NCI-H2081 treated with DMSO at 0.1 percent for 48 hours (cell line): ENCODE measurements at places on chromosomes 1 and 21.

GRCh38 chr1:23357138-23357908 is 12.3 kb downstream of the ZNF436 start:
- no peak for DNase-seq

- no peak for DNase-seq
These were observed 4.0 kb downstream of the USP24 start for GRCh38 chr1:55210990-55211801.

DNA sequence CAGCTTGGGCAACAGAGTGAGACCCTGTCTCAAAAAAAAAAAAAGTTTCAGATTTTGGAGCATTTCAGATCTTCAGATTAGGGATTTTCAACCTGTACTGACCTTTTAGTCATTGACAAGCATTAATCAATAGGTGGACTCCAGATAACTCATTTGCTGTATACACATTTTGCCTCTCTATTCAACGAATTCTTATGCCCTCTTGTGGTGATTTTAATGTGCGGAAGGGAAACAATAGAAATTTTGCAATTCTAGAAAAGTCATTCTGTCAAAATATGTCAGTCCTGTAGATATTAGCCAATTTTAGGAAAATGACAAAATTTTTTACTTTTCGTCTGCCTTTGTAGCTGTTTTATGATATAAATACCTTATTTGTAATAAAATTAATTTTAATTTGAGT is 11.6 kb upstream of the OR2G2 start:
- DNase-seq = no peak

DNA sequence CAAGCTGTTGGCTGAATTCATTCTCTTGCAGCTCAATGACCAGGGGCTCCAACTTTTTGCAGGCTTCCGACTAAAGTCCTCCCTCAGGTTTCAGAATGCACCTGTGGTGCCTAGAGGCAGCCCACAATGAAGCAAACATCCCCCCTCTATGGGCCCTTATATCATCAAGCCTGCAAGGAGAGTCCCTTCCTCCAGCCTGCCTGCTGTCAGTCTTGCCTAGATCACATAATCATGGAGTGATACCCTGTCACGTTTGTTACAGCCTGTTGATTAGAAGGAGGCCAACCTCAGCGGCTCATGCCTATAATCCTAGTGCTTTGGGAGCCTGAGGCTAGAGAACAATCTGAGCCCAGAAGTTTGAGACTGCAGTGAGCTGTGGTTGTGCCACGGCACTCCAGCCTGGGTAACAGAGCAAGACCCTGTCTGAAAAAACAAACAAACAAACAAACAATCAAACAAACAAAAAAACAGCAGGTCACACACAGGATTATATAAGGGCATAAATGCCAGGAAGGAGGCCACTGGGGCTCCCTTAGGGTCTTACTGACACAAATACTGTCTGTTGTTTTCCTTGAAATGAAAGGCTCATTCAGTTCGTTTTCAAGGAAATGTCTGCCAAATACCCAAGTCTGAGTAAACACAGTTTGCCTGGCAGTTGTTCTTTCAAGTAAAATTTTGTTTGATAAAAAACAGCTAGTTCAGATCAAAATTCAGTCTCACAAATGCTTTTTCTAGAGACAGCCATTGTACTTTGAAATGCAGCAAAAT is 4.7 kb upstream of the SPRR3 start:
- no peak for DNase-seq

DNA sequence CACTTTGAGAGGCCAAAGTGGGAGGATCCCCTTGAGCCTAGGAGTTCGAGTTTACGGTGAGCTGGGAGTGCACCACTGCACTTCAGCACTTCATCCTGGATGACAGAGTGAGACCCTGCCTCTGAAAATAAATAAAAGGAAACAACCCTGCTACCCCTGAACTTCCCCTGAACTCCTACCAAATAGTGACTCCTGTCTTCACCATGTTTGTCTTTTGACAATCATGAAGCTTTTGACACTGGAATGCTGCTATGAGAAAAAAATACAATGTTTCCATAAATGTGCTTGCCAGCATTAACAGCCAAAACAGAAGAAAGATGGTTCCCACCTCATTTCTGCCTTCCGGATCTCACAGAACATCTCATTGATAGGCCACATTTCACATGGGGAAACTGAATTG is 10.4 kb downstream of the ZBTB8A start:
- DNase-seq = no peak

- DNase-seq = no peak
These were observed 25.9 kb upstream of the NID1 start for GRCh38 chr1:236090741-236091147.

- no peak for DNase-seq
These were observed 85.4 kb downstream of the IER5 start for GRCh38 chr1:181173761-181174447.

DNA sequence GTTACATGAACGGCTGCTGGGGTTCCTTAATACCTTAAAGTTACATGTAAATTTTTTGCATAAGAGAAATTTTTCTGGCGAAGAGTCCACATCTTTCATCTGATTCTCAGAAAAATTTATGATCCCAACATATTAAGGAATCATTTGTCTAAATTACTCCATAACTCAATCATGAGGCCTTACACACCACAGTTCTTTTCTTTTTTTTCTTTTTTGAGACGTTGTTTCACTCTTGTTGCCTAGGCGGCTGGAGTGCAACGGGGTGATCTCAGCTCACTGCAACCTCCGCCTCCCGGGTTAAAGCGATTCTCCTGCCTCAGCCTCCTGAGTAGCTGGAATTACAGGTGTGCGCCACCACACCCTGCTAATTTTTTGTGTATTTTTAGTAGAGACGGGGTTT is 2.1 kb upstream of the S100A11 start:
- DNase-seq = no peak

GRCh38 chr1:116033322-116033721 is 57.0 kb downstream of the SLC22A15 start:
- no peak for DNase-seq

DNA sequence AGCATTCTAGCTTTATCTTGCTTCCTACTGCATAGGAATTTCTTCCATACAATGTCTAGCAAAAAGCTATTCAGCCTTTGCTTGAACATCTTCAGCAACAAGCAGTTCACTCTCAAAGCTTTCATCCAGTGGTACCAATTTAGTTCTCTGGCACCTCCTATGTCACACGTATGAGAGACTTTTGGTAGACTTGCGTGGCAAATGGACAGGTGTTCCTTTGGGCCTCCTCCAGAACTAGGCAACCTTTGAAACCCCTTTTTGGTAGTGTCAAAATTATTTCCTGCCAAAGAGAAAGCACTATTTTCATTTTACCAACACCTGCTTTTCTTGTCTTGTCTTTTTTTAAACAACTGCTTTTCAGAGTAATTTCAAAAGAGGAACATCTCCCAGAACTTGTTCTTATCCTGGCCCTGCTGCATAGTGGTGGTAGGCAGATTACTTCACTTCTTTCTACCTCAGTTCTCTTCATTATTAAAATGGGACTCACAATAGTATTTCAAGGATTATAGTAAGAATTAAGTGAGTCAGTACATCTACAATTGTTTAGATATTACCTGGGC is 122.4 kb downstream of the MAST2 start:
- no peak for DNase-seq

DNA sequence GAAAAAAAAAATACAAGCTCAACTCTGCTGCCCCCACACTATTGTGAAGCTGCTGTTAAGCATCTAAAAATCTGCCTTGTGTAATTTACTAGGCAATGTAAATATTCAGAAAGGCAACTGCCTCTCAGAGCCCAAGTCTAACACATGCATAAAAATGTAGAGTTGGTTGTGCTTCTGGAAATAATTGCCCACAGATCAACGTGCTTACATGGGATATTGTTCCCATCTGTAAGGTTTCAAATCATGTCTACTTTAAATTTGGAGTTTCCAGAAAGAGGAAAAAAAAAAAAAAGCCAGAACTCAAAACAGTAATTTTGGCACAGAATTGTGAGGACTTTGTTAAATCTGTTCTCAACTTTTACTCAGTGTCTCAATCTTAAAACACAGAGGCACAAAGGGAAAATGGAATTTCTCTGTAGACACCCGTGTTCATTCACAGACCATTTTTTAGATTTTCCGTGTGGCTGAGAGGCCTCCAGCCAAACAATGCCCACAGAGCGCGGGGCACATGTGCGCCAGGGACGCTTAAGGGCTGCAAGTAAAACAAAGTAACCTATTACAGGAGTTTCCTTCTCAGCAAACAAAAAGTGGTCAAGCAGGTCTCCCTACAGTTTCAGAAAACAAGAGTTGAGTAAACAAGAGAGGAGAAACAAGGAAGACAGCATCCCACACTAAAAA is 115.5 kb downstream of the RERE start:
- DNase-seq = no peak

- DNase-seq = no peak
These were observed 110.1 kb downstream of the POU2F1 start for GRCh38 chr1:167330601-167331293.

GRCh38 chr1:37888022-37888700 is 28.8 kb upstream of the MTF1 start:
- DNase-seq = no peak

DNA sequence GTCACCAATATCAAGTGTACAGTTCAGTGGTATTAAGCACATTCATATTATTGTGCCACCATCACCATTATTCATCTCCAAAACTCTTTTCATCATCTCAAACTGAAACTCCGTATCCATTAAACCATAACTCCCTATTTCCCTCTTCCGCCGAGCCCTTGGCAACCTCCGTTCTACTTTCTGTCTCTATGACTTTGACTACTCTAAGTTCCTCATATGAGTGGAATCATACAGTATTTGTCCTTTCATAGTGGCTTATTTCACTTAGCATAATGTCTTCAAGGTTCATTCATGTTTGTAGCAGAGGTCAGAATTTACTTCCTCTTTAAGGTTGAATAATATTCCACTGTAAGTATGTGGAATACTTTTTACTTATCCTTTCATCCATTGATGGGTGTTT is 21.7 kb downstream of the SELP start:
- DNase-seq = no peak

- no peak for DNase-seq
These were observed 75.6 kb downstream of the LMO4 start for GRCh38 chr1:87404296-87404695.

GRCh38 chr1:10007169-10007568 is 10.1 kb downstream of the RBP7 start:
- no peak for DNase-seq

- peak; percentile 73 for DNase-seq
These were observed 862.8 kb downstream of the KCNT2 start for GRCh38 chr1:195745189-195746010.

- DNase-seq = peak; percentile 51
These were observed 11.1 kb downstream of the ATP6V1G3 start for GRCh38 chr1:198529414-198529813.

GRCh38 chr1:183417772-183418491 is at the start of gene NMNAT2:
NMNAT2 (minus strand) TSS chr1:183418380; CDS start chr1:183418267, 113 bp downstream.
- DNase-seq = peak; percentile 18

GRCh38 chr1:43522776-43523480 is 7.8 kb upstream of the PTPRF start:
- no peak for DNase-seq

DNA sequence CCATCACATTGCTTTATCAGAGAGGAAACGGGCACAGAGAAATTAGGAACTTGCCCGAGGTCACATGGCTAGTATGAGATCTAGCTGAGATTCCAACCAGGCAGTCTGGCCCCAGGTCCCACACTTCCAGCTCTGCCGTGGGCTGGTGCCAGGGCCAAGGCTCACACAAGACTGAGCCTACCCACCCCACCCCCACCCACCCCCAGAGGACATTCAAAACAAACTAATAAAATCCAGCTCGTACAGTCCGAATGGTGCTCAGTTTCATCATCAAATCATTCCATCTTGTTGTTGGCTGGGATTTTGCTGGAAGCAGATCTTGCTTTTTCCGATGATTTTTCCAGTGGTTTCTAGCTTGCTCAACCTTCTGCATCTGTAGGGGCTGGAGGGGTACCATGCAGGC is 27.9 kb downstream of the MATN1 start:
- DNase-seq = no peak

GRCh38 chr1:45922813-45923212 is 119.4 kb downstream of the MAST2 start:
- DNase-seq = no peak

- no peak for DNase-seq
These were observed 2.3 kb upstream of the MED18 start for GRCh38 chr1:28326515-28326914.

DNA sequence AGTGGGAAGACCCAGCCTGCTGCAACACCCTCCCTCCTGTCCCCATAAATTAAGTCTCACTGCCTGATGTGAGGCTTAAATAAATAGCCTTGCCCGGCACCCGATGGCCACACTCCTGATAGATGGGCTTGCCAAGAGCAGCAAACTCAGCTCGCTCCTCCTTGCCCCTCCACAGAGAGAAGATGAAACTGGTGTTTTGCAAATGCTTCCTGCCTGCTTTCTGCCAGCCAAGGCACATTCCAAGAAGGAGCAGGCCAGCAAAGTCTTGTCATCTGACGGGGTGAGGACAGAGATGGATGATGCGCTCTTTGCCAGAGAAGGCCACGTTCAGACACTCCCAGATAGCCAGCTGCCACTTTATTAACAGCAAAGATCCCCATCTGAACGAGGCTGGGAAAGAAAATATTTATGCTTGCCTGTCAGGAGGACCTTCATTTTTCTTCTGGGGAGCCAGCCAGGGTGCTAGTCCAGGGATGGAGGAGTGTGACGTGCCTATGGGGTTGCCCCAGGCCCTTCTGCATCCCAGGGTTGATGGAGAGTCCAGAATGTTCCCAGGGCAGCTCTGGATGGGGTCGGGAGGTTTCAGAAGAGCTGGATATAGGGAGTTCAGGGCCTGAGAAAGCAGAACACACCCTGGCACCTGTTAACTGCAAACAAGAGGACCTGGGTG is 265.4 kb downstream of the FOXD2 start:
- no peak for DNase-seq

DNA sequence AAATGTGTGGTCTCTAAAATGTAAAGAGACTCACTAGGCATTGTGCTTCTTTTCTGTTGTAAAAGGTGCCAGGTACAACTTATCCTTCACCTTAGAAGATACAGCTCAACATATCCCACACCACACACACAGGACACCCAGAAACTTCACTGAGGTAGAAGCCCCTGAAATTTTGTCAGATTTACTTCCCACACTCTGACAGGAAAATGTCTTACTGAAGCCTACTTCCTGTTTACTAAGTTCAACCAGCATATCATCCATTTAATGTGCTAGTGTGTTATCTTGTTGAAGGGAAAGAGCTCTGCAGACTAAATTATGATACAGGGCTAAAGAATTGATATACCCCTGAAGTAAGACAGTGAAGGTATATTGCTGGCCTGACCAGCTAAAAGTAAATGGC is 39.9 kb upstream of the INSL5 start:
- no peak for DNase-seq

- no peak for DNase-seq
These were observed 196.9 kb upstream of the TMEM51 start for GRCh38 chr1:14956579-14957195.

DNA sequence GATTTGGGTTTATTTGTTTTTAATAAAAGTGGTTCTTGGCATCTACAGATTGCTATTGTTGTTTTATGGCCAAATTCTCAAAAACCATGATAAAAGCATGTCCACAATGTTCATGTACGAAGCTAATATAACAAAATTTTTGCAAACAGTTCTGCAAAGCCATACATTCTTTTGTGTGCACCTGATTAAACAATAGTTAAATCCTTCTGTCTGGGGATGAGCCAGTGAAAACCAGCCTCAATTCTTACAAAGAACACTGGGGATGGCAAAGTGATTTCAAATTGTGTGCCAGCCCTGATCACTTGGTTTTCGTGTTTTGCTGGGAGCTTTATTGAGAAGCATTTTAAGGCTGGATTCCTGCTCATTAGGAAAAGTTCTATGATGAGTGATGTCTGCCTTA is 149.1 kb upstream of the MAGI3 start:
- DNase-seq = no peak
